Cerebellar nuclear complex (tissue), 1 donor: ENCODE measurements at places on chromosomes 16 and 17.
A peak's percentile ranks its signal among the peaks of the same experiment; 100 is the strongest.

DNA sequence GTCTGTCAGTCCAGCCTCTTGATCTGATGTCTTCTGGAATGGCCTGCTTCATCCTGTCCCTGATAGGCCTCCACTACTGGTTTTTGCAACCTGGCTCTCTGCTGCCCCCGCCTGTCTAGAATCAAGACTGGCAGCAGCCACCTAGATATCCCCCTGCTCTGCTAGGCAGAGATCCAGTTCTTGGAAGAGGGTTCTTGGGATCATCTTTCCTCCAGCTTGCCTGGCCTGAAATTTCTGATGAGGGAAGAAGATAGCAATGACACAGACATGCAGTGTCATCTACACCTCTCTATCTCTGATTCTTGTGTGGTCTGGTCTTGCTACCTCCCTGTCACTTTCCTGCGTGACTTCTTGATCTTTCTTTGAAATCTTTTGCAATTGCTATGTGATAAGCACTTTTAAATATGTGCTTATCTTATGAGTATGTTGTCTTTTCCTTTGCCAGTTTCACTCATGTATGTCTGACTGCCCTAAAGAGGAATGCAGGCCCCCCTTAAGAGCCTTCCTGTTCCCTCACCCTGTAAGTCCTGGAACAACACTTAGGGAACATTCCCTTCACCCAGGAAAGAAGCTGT, 20.3 kb upstream of the NFATC3 start:
- no peak for DNase-seq

GRCh38 chr16:27174007-27174406, 29.3 kb upstream of the KDM8 start:
- DNase-seq: peak; percentile 71

DNA sequence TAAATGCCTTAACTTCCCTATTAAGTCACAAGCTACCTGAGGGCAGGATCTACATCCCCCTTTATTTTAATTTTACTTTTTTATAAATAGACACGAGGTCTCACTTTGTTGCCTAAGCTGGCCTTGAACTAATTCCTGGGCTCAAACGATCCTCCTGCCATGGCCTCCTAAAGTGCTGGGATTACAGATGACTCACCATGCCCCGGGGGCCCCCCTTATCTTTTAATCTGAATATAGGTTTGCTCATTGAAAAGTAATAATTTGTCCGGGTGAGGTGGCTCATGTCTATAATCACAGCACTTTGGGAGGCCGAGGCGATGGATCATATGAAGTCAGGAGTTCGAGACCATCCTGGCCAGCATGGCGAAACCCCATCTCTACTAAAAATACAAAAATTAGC, 14.2 kb downstream of the ETV4 start:
- DNase-seq: no peak

GRCh38 chr16:86476956-86477534, 33.3 kb upstream of the FOXF1 start:
- DNase-seq: no peak

GRCh38 chr16:66144641-66145040, 221.8 kb upstream of the CDH5 start:
- no peak for DNase-seq

DNA sequence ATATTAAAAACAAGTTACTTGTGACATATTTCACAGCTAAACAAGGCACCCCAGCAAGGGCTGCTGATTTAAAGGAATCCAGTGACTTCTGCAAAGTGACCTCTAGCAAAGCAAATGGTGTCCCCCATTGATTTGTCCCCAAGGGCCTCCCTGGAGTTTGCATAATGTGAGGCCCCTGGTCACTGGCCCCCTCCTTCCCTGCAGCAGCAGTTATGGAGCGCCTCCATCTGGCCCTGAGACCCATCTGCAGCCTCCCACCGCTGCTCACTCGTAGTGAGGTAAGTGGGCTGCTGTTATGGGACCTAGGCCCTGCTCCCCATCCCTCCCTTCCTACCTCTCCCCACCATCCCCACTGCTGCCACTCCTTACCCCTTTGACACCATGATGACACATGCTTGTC, 19.6 kb upstream of the EEF2K start:
- DNase-seq: no peak
